SK-N-SH (cell line): ENCODE measurements at places on chromosomes 7 and 10.

DNA sequence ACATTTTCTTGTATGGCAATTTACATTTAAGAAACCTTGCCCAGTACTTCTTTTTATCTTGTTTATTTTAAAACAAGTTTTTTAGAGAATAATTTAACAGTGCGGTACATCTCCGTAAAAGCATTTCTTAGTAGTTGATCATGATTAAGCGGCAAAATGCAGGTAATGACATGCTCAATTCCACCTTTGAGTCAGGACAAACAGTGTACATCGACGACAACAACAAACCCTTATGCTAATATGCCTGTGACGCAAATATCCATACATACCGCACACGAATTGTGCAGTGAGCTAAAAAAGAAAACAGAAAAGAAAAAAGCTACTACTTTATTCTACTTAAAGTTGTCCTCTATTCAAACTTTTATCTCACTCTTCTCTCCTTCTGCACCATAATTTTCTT, 1.9 kb downstream of the MAGI2 start:
- no peak for DNase-seq

DNA sequence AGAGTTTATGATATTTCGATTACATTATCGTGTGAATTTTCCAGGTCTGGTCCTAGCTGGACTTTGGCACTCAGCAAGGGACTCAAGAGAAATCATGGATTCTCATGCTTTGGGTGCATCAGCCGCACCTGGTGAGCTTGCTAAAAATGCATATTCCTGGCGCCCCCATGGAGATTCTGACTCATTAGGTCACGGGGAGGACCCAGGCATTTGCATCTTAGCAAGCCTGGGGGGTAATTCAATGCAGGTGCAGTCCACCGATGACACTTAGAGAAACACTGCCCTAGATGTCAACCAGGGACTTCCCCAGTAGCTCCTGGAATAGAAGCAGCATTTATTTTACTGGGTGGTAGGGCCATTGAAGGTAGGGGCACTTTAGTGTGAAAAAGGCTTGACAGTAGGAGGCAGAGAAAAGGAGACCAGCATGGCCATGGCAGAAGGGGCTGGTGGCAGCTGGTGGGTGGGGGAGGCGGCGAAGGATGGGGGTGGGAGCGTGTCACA, 29.9 kb upstream of the PDCD4 start:
- no peak for DNase-seq

GRCh38 chr10:75483188-75483587, 51.8 kb downstream of the LRMDA start:
- no peak for DNase-seq

- DNase-seq = no peak
Observed at GRCh38 chr10:3260066-3260834, 87.7 kb upstream of the PITRM1 start.

DNA sequence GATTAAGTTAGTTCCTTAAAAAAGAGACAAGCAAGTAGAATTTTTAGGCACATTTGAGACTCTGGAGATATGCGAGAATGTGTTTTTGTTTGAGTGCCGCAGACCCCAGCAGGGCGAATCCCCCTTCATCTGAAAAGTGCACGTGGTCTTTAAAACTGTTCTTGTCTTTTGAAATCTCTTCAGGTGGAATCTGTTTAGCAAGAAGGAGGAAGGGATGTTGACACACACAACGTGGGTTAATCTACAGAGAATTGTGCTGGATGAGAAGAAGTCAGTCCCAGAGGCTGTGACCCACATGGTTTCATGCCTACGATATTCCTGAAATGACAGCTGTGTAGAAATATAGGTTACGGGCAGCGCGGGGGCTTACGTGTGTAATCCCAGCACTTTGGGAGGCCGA, 27.1 kb upstream of the ZFAND2A start:
- no peak for DNase-seq

DNA sequence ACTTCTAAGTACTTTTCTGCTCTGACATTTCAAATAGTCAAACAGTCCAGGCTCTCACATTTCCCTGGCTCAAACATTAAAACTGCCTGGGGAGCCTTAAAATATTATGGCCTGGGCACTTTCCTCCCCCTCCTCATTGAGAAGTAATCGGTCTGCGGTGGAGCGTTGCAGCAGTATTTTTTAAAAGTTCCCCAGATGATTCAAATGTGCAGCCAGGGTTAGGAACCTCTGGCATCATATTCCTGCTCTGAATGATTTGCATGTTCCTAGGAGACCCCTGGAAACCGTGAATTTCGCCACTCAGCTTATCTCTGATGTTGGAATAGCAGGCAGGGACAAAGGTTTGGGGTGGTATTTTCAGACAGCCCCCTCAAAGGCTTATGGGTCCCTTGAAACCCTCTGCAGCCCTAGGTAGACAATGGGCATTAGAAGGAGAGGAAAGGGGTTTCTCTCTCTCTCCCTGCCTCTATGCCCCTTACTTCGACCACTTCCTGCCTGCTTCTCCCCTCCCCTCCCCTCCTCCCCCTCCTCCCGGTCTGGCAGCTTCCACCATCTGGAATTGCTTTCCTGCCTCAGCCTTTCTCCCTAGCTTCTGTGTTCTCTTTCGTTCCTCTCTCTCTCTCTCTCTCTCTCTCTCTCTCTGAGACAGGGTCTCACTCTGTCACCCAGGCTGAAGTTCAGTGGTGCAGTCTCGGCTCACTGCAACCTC, 622.2 kb downstream of the GALNT17 start:
- no peak for DNase-seq

GRCh38 chr7:506391-506831, 13.2 kb downstream of the PDGFA start:
- DNase-seq = no peak

GRCh38 chr10:77601488-77601887, 36.1 kb downstream of the KCNMA1 start:
- DNase-seq = no peak

DNA sequence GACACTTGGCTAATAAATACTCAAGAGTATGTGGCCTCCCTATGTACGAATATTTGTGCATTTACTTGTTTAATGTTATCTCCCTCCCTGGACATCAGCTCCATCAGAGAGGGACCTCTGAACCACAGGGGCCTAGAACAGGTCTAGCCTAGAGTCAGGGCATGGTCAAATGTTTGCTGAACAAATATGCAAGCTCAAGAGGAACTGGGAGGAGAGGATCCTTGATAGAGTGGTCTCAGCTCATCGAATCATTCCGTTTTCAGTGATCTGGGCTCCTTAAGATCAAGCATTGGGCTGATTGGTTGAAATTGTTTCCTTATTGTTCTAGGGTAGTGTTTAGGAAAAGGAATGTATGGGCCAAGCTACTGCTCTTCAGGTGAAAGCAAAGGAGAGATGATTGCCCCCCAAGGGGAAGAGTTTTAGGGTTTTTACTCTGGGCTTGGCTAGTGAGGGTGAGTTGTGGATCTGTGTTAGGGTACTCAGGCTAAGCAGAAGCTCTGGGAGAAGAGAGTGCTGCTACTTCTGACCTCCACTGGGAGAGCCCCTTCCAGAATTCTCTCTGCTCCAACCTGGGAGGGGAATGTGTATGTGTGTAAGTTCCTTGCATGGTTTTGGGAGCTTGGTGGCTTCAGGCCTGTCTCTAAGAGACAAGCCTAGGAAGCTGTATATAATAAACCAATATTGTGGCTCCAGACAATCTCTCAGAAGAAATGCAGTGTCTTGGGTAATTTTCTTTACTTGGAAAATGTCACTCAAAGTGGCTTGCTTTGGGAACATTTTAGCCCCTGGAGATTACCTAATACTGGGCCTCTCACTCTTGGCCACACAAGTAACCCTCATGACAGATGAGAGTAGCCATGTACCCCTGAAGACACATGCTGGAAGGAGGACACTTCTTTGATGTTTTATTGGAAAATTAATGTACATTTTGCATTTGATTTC, 110.0 kb downstream of the EMX2 start:
- no peak for DNase-seq

- no peak for DNase-seq
Observed at GRCh38 chr7:110170841-110171240, 920.1 kb upstream of the LRRN3 start.

DNA sequence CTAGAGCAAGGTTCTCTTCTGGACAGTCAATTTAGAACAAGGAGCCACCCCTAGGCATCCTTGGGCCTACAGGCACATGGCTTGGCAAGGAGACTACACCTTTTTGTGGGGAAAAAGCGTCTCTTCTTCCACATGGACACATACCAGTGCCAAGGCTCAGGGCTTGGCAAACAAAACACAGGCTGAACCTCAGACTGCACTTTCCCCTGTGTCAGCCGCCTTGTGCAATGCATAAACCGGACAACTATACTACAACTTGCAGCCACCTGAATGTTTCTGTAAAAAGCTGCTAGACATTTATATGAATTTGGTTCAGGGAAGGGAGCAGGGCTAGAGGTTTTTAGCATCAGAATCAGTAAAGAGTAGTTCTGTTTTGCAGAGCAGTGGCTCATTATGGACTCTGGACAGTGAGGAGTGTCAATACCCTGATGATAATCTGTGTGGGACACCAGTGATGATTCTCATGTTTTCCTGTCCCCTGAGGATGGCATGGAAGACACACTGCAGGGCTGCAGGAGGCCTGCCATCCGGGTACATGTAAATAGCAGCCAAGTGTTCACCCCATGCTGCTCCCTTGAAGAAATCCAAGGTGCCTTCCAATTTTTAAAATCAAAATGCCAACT, 118.9 kb downstream of the GATA3 start:
- DNase-seq = peak; percentile 39

DNA sequence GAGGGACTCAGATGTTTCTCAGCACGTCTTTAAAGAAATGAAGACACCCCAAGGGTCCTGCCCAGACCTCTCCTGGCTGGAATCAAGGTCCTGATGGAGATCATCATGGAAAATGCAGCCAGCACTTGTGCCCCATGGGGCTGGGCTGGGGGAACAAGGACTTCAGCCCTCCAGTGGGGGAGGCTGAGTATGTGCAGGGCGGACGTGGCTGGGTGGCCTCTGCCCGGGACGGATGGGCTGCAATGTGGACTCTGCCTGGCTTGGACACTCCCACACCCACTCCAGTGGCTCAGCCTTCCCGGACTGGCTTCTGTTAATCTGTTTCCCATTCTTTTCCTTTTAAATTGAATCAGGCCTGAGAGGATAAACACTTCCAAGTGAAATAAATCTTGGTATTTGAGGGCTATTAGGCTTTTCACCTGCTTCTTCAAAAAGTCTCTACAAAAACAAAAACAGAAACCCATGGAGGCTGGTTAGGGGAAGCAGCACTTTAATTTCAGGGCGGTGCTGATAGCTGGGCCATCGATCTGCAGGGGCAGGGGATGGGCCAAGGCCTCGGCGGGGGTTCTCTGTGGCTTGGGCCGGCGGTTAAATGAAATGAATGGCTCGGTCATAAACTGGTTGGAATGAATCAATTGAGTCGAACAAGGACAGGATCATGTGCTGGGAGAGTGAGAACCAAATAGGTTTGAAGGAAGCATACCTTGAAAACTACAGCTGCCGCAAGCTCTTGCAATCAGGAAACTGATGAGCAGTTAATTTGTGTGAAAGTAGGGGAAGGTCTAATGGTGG, 51.4 kb downstream of the ADARB2 start:
- no peak for DNase-seq

DNA sequence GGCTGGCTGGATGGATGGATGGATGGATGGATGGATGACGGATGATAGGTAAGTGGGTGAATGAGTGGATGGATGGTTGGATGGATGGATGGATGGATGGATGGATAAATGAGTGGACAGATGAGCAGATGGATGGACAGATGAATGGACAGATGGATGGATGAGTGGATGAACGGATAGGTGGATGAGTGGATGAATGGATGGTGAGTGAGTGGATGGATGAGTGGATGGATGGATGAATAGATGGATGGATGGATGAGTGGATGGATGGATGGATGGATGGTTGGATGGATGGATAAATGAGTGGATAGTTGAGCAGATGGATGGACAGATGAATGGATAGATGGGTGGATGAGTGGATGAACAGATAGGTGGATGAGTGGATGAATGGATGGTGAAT, 340.7 kb upstream of the AUTS2 start:
- no peak for DNase-seq

GRCh38 chr10:70455213-70455630, 13.7 kb upstream of the NODAL start:
- no peak for DNase-seq

GRCh38 chr7:123216825-123217224, 17.1 kb upstream of the SLC13A1 start:
- DNase-seq = no peak

GRCh38 chr10:68327889-68328786, 3.7 kb upstream of the HNRNPH3 start:
- peak; percentile 68 for DNase-seq

DNA sequence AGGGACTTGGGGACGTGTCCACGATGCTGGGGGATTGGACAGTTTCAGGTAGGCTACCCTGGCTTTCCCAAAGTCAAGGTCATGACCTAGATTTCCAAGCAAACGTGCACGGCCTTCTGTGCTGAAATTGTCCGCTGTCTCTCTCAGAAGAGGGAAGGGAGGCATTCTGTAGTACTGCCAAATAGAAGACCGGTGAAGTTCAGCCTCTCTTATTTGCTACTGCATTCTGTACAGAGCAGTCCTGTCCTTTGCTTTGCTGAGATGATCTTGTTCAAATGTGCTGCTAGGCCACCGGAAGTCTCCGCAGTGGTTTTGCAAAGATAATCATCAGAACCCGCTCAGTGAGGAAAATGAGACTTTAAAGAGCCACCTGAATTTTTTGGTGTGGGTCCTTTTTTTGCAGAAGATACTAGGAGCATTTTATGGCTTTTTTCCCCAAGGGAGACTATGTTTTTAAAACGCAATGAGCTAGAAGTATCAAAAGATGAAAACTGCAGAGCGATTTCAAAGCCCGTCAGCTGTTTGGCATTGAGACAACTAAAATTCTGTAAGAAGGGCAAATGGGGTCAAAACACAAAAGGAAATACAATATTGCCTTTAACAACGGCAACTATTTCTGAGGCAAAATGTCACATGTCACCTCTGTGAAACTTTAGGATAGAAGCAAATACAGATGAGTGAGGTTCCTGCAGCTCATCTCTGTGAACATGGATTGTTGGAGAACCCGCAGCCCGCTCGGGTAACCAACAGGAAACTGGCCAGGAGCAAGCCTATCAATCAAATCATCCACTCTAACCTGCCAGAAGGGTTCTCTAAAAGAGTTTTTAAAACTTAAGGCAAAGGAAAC, 1.3 kb upstream of the NMT2 start:
- DNase-seq = no peak

GRCh38 chr10:69751214-69751613, 50.5 kb upstream of the COL13A1 start:
- DNase-seq = no peak

DNA sequence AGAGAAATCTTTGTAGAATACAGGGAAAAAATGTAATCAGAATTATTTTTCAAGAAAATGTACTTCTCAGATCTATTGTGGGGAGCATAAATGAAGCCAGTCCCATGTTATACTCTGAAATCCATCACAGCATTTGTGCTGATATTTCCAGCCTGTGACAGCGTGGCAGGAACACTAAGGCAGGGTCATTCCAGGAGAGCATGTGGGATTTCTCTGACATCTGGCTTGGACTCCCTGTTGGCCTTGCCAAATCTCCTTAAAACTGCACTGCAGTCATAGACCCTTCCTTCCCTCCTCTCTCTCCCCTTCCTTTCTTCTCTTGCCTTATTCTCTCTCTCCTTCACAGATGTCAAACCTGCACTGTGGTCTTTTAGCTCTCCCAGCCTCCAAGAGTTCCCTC, 6.5 kb upstream of the TSPAN13 start:
- DNase-seq = no peak

GRCh38 chr7:77244222-77244934, 44.8 kb upstream of the FGL2 start:
- no peak for DNase-seq

GRCh38 chr10:109219935-109220605, 703.2 kb downstream of the XPNPEP1 start:
- DNase-seq = no peak

GRCh38 chr10:126283307-126283706, 105.0 kb downstream of the ADAM12 start:
- no peak for DNase-seq

- DNase-seq = no peak
Observed at GRCh38 chr7:115410972-115411686, 489.2 kb downstream of the MDFIC start.
